Activated B cell treated with CpG ODN at 0.5 μM for 24 hours (primary cell): ENCODE measurements at places on chromosomes 13 and 19.

- DNase-seq = no peak
Observed at GRCh38 chr13:78586706-78587105, 16.6 kb downstream of the POU4F1 start.

- no peak for DNase-seq
Observed at GRCh38 chr13:98098516-98098915, 44.4 kb upstream of the FARP1 start.

- no peak for DNase-seq
Observed at GRCh38 chr13:113162783-113163685, 4.6 kb downstream of the PROZ start.

DNA sequence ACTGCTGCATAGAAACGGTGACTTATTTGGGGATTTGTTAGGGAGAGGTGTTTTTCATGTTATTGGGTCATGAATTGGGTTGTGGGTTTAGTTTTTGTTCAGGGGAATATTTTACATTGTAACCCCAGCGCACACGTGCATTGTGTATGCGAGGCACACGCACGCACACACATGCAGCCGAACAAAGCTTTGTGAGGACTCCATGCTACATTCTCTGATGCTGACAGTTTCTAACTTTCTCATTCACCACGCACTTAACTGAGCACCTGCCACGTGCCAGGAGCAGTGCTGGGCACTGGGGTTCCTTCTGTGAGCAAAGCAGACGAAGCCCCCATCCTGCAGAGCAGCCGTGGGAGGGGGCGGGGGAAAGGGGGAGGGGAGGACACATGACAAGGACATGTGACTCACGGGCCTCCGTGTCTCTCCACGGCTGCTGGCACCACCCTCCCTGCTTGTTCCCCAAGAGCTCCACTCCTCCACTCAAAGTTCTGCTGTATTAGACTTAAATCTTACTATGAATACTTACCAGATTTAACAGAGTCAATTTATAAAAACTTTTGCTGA lies 55.6 kb downstream of the SLC7A9 start:
- no peak for DNase-seq

- no peak for DNase-seq
Observed at GRCh38 chr19:52590728-52591127, 20.6 kb downstream of the ZNF701 start.

GRCh38 chr13:42996584-42996983 lies 4.5 kb upstream of the EPSTI1 start:
- no peak for DNase-seq

- no peak for DNase-seq
Observed at GRCh38 chr13:81987677-81988357, 1646.9 kb upstream of the SPRY2 start.

- no peak for DNase-seq
Observed at GRCh38 chr19:37951816-37952210, 44.8 kb downstream of the SIPA1L3 start.
